Activated T-cell treated with anti-CD3 and anti-CD28 coated beads for 1 hour (primary cell): ENCODE measurements at places on chromosomes 6 and 20.
A peak's percentile ranks its signal among the peaks of the same experiment; 100 is the strongest.

GRCh38 chr20:16363506-16364319 lies 209.5 kb downstream of the KIF16B start:
- DNase-seq, result no peak

DNA sequence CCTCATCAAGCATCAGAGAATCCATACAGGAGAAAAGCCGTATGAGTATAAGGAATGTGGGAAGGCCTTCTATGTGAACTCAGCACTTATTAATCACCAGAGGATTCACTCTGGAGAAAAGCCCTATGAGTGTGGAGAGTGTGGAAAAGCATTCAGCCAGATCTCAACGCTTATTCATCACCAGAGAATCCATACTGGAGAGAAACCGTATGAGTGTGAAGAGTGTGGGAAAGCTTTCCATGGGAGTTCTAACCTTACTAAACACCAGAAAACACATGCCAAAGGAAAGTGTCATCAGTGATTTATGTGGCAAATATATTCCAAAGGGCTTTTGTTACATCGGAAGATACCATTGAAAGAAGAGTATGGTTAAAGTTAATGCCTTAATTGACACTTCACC lies 25.4 kb downstream of the ZKSCAN8 start:
- DNase-seq, result no peak

GRCh38 chr20:21432911-21433310 lies 35.6 kb upstream of the NKX2-4 start:
- no peak for DNase-seq

GRCh38 chr6:32971581-32972352 lies 3.4 kb downstream of the BRD2 start:
- DNase-seq, result peak; percentile 100

- no peak for DNase-seq
Measured at GRCh38 chr20:51423810-51424209, 118.7 kb downstream of the NFATC2 start.

GRCh38 chr20:9323622-9324021 lies 190.8 kb upstream of the LAMP5 start:
- no peak for DNase-seq

- no peak for DNase-seq
Measured at GRCh38 chr6:163127587-163127986, 286.9 kb upstream of the QKI start.

DNA sequence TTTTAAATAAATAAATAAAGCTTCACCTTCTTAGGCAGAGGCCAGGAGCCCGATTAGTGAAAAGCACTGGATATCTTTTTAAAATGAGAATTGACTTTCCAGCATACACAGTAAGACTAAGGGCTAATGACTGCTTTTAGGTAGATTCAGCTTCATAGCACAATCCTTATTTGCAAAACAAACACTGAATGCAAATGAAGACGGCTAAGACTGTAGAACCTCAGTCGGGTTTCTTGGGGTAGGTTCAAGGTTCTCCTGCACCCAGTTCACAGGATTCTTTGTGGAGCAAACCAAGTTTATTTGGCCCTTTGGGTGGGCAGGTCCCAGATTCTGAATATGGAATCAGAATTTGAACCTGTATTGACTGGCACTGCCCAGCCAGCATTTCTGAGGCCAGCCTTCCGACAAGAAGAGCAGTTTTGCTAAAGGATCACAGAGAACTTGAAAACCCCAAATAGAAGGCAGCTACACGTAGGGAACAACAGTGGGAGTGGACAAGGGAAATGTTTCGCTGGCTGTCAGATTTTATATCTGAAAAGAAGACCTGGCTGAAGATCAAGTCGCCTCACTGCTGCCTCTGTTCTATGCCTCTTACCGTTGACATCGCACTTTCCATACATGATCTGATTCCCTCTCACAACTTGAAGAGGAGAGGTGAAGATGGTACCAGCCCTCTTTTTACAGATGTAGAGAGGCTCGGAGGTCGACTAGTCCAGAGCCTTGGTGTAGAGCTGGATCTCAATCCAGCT lies 8.2 kb downstream of the TRERF1 start:
- DNase-seq, result no peak

DNA sequence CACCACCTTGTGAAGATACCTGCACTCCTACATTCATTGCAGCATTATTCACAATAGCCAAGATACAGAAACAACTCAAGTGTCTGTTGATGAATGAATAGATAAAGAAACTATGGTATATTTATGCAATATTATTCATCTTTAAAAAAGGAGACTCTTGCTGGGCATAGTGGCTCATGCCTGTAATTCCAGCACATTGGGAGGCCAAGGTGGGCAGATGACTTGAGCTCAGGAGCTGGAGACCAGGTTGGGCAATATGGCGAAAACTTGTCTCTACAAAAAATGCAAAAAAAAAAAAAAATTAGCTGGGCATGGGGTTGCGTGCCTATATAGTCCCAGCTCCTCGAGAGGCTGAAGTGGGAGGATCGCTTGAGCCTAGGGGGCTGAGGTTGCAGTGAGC lies 119.8 kb downstream of the GJA1 start:
- DNase-seq, result no peak

DNA sequence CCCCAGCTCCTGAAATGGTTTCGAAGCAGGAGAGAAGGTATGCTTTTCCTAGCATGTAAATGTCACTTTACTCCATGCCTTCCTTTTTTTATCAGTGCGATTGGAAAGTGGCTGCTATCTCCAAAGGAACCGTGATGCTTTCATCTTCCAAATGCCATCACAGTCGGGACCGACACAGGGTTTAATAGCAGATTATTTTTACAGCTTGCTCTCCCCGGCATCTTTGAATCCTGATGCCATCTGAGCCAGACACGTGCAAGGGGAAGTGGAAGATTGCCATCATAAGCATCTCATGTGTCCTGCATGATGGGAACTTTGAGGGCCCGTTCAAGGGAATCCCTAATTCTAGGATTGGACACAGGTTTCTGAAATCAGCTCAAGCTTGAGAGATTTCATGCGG lies 253.4 kb upstream of the KCNG1 start:
- DNase-seq, result no peak

- DNase-seq, result no peak
Measured at GRCh38 chr20:42435230-42435629, 754.5 kb downstream of the PTPRT start.
